ENCODE measurements at places on chromosomes 6 and 20.

- DNase-seq = no peak
Measured at GRCh38 chr6:117233145-117233544, 32.2 kb upstream of the VGLL2 start.

GRCh38 chr6:100509101-100509500 lies 44.4 kb upstream of the SIM1 start:
- DNase-seq = no peak

- no peak for DNase-seq
Measured at GRCh38 chr6:134870677-134871498, 79.0 kb downstream of the ALDH8A1 start.

GRCh38 chr20:2122936-2123335 lies 21.3 kb downstream of the STK35 start:
- DNase-seq = no peak

- no peak for DNase-seq
Measured at GRCh38 chr6:113449051-113449450, 408.1 kb upstream of the MARCKS start.

GRCh38 chr20:43682446-43682845 lies 15.5 kb downstream of the MYBL2 start:
- no peak for DNase-seq

- no peak for DNase-seq
Measured at GRCh38 chr20:62697468-62697912, 11.1 kb upstream of the NTSR1 start.

- no peak for DNase-seq
Measured at GRCh38 chr6:31559958-31560696, 12.0 kb upstream of the LTA start.

GRCh38 chr6:140007525-140007924 lies 633.1 kb upstream of the CITED2 start:
- no peak for DNase-seq

GRCh38 chr20:26214991-26215390 lies 518.3 kb upstream of the ZNF337 start:
- no peak for DNase-seq

GRCh38 chr6:144898052-144898689 lies 613.0 kb downstream of the UTRN start:
- no peak for DNase-seq
